Putamen (tissue), 1 donor: ENCODE measurements at places on chromosomes 2 and 18.

DNA sequence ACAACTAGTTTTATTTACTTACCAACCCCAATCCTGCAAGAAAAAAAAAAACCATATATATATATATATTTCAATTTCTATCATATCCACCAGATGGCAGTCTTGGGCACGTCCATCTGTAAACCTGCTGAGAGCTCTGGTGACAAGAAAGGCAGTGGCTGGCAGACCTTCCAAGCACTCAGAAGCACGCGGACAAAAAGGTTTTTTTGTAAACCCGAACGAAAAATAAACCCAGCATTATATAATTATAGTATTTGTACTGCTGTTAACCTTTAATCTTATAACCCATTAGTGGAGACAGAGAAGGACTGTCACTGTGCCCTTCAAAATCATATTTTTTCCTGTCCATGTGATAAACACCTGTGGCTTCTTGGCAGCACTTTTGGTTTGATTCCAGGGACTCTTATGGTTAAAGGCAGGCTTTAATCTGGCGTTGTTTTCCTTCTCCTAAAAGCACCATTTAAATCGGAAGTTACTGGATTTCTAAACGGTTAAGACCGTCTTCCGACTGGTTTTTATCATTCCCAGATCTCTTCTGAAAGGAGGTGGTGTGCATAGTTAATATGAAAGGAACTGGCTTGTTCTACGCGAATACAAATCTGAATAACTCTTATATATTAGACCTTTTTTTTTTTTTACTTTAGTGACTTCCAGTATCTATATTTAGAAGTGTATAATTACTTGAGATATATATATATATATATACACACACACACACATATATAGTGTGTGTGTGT lies 31.0 kb upstream of the SLC3A1 start:
- peak; percentile 84 for DNase-seq

DNA sequence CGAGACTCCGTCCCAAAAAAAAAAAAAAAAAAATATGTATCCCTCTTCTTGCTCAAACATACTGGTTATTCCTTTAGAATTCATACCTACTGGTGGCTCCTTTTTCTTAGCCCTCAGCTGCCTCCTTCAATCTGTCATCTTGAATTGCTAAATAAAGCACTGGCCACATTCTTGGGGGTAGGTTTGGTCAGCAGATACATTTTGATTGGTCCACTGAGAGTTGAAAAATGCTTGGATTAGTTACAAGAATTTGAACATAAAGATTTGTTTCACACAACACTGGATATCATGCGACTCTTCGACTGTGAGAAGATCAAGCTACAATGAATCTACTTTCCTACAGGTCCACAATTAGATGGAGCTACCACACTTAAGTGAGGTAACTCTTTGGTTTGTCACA lies 906.1 kb upstream of the SLC39A10 start:
- DNase-seq = no peak

DNA sequence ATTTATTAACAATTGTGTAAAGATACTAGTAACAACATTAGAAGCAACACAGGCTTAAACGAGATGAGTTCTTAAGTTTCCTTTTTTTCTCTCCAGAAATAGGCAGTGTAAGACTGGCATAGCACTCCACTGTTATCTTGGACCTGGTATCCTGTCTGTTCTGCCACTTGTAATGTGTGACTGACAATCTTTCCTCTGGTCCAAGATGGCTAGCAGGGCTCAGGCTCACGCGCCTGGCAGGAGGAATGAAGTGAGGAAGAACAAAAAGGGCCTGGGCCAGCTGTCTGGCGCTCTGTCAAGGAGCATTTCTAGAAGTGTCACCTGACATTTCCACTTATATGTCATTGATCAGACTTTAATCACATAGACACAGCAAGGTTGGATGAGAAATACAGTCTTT lies 31.6 kb upstream of the CCDC195 start:
- no peak for DNase-seq

- DNase-seq = no peak
These were observed at the start of gene NCK2 for GRCh38 chr2:105744909-105745853. Gene NCK2, plus strand, starts transcription at chr2:105744912. Its CDS starts 110,152 bp downstream, at chr2:105855064.

DNA sequence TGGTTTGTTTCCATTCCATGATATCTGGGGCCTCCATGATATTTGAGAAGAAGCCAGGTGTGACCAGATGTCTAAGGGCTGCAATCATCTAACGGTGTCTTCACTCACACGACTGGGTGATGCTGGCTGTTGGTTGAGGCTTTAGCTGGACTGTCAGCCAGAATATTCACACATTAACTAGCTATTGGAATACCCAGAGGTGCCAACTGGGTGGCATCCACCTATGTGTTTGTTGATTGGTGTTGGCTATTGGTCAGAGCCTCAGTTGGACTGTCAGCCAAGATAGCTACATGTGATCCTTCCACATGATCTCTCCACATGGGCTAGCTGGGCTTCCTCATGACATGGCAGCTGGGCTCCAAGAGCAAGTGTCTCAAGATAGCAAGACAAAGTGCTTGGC lies 117.4 kb downstream of the CDCA7 start:
- DNase-seq = no peak

GRCh38 chr2:230322561-230323384 lies 4.2 kb upstream of the SP140L start:
- DNase-seq = no peak

DNA sequence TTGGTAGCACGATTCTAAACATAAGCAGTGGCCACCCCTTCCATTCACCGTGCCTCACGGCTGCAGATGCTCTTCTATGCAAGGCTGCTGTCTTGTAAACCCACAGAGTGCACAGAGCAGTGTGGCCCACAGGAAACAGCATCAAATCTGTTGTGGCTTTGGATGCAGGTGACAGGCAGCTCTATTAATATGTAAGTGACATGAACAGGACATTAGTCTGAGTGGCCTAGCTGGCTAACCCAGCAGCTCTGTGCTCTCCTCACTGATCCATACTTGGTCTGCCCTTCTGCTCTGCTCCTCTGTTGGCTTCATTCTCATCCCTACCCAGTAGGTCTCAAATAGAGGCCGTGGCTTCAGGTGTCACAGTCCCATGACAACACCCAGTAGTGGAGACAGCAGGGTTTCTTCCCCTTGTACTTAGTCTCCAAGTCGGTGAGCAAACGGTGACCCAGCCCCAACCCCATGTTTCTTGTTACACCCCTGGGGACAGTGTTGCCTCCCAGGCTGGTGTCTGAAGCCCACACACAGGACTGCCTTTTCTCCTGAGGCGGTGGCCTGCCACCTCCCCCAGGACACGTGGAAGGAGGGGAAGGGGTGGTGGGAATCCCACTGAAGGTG lies 5.8 kb downstream of the SH3RF3 start:
- no peak for DNase-seq

GRCh38 chr2:18824915-18825314 lies 235.5 kb upstream of the NT5C1B start:
- no peak for DNase-seq

DNA sequence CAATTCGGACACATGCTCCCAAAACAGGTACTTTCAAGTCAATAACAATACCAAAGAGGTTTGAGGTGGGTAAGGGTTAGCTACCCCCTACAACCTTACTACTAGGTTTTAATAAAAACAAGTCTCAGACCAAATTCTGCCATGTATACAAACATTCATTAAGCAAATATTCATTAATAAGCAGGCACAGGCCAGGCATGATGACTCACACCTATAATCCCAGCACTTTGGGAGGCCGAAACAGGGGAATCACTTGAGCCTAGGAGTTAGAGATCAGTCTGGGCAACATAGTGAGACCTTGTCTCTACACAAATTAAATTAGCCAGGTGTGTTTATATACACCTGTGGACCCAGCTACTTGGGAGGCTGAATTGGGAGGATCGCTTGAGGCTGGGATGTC lies 11.7 kb upstream of the ELAC1 start:
- DNase-seq = no peak

DNA sequence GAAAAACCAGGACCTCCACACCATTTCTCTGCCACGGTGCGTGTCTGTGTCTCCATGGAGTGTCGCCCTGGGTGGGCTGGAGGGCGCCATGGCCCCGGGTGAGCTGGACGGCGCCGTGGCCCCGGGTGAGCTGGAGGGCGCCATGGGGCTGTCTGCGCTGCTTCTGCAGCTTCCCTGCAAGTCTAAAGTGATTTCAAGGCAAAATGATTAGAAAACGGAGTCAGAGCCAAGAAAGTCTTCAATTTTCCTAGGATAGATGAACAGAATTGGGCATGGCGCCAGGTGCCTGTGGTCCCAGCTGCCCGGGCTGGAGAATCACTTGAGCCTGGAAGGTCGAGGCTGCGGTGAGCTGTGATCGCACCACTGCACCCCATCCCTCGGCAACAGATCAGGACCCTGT lies 27.7 kb upstream of the NFATC1 start:
- DNase-seq = no peak

GRCh38 chr2:188282907-188283306 lies 8.8 kb upstream of the GULP1 start:
- no peak for DNase-seq
